Activated CD8-positive, alpha-beta memory T cell treated with anti-CD3 and anti-CD28 coated beads for 48 hours (primary cell): ENCODE measurements at places on chromosomes 7 and 10.

DNA sequence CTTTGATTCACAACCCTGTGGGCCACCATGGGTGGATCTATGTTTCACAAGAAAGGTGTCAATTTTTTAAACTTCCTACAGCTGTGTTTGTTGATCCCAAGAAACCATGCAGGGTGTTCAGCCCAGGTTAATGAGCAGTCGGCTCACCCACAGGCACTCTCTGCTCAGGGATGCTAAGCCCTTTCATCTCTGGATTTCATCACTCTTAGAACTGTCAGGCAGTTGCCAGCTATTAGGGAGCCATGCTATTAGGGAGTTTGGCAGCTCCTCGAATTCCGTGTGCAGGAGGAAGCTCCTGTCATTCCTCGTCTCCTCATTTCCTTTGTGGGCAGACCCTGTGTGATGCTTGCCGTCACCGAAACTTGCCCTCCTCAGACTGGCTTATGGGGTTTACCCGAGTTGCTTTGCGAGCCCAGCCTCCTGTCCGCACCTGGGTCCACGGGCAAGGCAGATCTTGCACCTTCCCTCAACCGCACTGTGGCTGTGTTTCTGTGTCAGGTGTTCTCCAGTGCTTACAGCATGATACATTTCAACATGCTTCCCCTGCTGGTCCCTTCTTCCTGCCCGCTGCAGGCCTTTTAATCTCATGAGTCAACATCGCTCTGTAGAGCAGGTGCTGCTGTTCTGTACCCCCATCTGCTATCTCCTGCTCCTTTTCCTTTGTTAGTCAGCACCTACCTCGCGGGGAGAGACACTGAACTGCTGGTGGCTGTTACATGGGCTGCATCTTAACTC is 509.8 kb downstream of the SUGCT start:
- no peak for DNase-seq

DNA sequence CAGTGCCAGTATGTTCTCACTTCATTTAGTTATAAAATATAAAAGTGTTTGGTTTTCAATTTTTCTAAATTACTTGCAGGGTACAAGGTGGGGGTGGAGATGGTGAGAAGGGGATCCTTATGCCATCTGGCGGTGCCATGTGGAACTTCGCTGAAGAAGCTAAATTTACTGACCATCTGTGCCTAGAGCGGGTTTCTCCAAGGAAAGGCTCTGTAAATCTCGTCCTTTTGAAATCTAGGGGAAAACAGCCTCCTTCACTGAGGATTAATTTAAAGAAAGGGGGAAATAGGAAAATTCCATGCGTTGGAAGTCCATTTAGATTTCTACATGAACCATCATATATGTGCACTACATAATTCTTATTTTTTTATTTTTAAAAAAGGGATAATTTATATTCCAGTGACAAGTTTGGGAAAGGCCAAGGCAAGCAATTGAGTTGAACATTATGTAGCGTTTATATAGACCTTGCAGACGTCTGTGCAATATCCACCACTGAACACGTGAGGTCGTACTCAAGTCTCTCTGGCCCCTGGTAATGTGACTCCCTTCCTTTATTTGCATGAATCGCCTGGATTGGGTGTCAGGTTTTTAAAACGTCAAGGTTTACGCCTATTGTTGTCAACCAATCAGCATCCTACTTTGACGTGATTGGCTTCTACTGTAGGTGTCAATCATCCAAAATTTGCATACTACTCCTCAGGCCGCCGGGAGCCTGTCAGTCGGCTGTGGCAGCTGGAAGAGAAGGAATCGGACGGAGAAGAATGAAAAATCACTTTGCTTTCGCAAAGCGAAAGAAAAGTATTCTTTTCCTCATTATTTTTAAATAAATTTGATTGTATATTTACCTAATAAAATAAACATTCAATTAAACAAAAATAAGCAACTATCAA is 297.1 kb upstream of the NFE2L3 start:
- DNase-seq, result no peak

- no peak for DNase-seq
These were observed 32.6 kb downstream of the DDIT4 start for GRCh38 chr10:72306215-72306760.

- DNase-seq, result no peak
These were observed 191.3 kb downstream of the RNF133 start for GRCh38 chr7:122507591-122507990.

- no peak for DNase-seq
These were observed 181.3 kb downstream of the MAGI2 start for GRCh38 chr7:79272066-79272669.

GRCh38 chr10:127182161-127182560 is 14.2 kb downstream of the INSYN2A start:
- no peak for DNase-seq

- DNase-seq, result no peak
These were observed 130.5 kb upstream of the RHEB start for GRCh38 chr7:151650161-151650560.

GRCh38 chr7:103343758-103344452 is 662 bp downstream of the DNAJC2 start:
- DNase-seq, result peak; percentile 23

- DNase-seq, result no peak
These were observed 190.4 kb downstream of the CTTNBP2 start for GRCh38 chr7:117682681-117683385.

GRCh38 chr10:43644252-43644651 is 4.4 kb downstream of the ZNF32 start:
- DNase-seq, result no peak

DNA sequence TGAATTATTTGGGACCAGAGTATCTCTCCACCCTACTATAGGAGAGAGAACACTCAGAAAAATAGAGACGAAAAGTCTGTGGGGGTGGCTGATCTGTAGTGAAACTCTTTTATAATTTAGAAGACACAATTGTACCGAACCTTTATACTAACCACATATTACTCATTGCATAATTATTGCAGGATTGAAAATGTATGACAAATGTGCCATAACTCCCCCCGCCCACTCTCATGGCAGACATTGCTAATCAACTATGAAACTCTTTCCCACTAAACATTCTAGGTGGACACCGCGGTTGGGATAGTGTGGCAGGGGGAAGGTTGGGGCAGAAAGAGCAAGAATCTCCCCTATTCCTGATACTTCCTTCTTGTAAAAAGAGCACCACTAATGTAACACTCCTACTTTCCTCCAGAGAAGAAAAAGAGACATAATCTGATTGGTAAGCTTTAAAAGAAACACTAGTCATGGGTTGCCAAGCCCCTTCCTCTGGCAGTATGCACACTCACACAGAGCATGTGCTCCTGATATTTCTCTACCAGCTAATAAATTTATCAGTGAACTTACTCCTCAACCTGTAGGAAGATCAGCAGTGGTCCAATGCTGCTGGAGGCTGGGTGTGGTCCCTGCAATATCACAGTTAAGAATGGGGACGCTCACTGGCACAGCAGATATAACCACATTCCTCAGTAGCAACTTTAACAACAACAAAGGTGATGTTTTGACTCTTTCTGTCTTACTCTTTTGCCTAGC is 18.7 kb upstream of the ARID5B start:
- DNase-seq, result no peak

DNA sequence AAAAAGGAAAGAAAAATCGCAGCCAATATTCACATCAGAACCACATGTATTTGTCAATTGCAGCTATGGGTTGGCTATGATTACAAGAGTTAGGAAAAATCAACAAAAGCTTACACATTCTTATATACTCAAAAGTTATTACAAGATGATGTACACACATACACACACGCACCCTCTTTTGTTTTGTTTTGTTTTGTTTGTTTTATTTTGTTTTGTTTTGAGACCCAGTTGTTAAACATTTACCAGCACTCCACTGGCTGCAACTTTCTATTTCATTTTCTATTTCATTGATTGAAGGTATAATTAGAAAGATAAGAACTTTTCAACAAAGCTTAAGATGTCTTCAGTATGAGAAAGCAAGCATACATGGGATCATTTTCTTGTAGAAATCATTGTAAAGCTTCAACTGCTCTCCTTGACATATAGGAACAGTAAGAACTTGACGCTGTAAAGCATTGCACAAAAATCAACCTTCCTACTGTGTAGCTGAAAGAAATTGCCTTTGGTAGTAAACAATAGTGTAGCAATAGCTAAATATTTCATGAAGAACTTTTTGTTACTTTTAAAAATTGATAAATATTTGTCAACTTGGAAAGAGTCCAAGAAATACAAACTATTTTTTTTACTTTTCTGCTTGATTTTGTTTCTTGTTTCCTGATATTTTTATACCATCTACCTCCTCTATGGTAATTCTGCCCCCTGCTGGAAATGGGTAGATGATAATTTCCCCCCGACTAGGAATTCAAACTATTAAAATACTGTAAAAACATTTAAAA is 205.9 kb downstream of the MBL2 start:
- no peak for DNase-seq

DNA sequence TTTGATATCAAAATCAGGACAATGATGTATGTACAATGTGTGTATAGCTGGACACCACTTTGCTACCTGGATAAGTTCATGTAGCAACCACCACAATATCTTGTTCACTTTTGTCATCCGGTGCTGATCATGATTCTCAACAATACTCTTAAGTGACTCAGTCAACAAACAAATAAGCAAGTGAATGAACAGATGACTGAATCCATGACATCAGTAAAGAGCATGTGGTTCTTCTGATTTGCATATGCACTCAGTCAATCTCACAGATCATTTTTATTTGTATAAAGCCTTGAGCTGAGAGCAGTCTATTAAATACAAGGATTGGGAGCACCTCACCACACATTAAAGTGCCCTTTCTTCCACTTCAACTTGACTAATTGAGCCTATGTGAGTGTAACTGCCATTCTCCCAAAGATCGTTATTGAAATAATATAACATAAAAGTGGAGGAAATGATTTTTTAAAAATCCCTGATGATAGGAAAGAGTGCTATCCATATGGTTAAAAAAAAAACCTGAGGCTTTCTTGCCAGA is 69.5 kb downstream of the NPSR1 start:
- no peak for DNase-seq

- DNase-seq, result no peak
These were observed 4.8 kb upstream of the ADRB1 start for GRCh38 chr10:114038819-114039218.

- DNase-seq, result no peak
These were observed 144.7 kb downstream of the NRP1 start for GRCh38 chr10:33189808-33190207.

- no peak for DNase-seq
These were observed 166.5 kb downstream of the LSM5 start for GRCh38 chr7:32323712-32324111.

- DNase-seq, result no peak
These were observed 60.8 kb downstream of the LARP4B start for GRCh38 chr10:870564-871166.

DNA sequence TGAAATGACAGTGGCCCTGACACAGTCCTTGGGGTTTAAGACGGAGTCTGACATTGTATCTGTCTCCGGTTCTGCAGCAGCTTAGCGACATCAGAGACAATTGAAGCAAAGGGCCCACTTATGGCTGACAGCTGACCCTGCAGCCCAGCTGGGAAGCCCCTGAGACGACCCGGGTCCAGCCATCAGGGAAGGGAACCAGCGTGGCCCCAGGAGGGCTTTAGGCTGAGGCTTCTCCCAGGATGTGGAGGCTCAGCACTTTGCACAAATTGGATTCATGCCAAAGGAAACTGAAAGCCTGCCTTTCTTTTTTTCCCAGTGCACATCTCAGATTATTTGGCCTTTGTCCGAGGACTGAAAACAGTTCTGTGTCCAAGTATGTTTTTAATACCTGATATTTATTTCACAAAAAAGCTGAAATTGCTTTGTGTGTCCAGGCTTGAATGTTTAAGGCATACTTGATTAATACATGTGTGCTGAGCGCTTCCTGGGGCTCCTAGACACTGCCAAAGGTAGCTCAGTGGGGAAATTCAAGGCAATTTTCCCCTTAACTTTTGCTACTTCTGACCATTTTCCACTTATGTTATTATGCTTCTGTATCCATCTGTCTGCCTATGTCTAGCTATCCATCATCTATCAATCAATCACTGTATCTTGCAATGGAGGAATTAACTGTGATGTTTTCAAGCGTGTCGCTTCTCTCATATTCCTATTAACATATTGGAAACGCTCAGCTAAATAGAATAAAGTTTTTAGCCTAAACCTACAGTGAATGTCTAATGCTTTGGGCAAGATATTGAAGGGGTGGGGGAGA is 34.8 kb downstream of the KLF6 start:
- DNase-seq, result no peak

- no peak for DNase-seq
These were observed 66.5 kb upstream of the PRKG1 start for GRCh38 chr10:51007781-51008180.

GRCh38 chr7:44621034-44621749 is 14.8 kb downstream of the OGDH start:
- no peak for DNase-seq

DNA sequence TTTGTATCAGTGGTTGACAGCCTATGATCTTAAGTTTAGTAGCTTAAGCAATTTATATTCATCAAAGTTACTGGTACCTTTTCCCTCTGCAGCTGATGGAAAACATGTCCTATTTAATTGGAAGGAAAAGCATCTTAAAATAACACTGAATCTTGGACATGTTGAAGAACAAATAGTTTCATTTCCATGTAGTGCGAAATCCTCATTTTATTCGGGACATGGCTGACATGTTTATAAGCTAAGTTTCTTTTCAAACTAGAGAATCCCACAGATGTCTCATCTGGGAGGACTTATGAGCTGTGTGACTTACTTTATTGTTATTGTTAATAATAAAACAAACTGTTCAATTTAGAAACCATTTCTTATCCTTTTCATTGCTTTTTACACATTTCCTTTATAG is 461.0 kb downstream of the SUGCT start:
- no peak for DNase-seq

DNA sequence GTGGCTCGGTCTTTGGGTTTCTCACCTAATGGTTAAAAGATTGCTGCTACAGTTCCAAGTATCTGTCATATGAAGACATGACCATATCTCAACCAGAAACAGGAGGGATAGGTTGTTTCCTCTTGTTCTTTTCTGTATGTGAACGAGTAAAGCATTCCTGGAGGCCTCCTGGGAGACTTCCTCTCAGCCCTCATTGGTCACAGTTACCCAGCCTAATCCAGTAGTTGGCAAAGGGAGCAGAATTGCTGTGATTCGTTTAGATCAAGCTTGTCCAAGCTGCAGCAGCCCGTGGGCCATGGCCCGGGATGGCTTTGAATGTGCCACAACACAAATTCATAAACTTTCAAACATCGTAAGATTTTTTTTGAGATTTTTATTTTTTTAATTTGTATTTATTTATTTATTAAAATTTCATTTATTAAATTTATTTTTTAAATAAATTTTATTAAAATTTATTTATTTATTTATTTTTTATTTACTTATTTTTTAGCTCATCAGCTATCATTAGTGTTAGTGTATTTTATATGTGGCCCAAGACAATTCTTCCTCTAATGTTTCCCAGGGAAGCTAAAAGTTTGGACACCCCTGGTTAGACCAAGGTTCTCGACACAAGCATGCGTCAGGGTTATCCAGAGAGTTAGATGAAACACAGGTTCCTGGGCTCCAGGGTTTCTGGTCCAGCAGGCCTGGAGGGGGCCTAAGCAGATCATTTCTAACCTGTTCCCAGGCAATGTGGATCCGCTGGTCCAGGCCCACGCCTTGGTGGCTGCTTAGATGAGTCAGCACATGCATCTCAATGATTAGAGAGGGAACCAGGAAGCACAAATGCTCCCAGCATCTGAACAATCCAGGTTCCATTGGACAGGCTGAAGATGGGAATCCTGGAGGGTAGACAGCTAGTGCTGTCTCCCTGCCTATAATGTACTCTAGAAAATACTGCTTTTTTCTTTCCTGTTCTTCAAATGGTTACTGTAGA is 25.6 kb downstream of the CDC123 start:
- DNase-seq, result no peak
